Fibroblast of gingiva (primary cell): ENCODE measurements at places on chromosomes 6 and 20.

GRCh38 chr20:4883051-4883450, 118.3 kb downstream of the SLC23A2 start:
- no peak for DNase-seq

- DNase-seq = no peak
Observed at GRCh38 chr20:46998477-46999240, 104.0 kb downstream of the EYA2 start.

DNA sequence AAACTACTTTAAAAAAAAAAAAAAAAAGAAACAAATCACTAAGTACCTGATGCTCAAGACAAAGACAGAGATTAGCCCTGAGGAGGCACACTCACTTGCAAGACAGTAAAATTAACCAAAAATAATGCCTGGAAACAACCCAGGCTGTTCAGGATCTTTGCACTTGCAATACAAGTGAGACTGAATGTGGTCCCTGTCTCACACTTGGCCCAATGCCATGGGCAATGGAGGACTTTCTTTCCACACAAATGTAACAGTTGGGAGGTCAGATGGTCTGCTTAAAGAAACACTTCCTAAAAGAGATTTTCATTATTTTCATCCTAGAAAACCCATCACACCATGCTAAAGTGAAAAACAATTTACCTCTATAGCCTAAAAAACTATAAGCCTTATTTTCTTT, 16.2 kb downstream of the STAU1 start:
- DNase-seq = no peak

- peak; percentile 55 for DNase-seq
Observed at GRCh38 chr20:59495894-59496510, 108.3 kb upstream of the PHACTR3 start.

DNA sequence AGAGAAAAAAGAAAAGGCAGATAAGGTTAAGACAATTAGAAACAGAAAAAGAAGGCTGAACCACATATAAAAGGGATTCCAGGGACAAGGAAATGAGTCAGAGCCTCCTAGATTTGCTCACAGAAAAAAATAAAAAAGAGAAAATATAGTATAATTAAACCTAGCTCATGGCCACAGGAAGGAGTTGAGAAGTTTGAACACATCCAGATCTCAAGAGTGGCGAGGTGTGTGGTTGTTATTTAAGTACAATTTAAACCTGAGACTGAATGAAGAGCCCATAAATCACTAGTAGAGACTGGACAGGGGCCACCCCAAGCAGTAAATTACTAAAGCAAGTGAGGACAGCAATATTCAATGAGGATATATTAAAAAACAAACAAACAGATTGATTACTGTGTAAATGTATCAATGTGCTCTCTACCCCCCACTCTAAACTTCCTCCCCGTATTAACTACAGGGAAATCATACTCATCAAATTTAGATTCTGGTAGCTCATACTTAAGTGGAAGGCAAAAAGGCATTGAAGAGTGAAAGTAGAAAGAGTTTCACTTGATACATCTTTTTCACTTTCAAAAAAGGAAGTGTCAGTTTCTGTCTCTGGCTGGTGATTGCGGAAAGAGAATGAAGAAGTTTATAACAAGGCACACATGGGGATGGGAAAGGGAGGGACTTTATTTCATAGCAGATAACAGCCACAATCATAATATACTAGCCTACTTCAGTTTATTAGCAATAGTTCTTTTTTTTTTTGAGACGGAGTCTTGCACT, 49.3 kb upstream of the SCAF8 start:
- DNase-seq = peak; percentile 8

- DNase-seq = peak; percentile 54
Observed at GRCh38 chr20:8394308-8394945, 262.4 kb downstream of the PLCB1 start.

DNA sequence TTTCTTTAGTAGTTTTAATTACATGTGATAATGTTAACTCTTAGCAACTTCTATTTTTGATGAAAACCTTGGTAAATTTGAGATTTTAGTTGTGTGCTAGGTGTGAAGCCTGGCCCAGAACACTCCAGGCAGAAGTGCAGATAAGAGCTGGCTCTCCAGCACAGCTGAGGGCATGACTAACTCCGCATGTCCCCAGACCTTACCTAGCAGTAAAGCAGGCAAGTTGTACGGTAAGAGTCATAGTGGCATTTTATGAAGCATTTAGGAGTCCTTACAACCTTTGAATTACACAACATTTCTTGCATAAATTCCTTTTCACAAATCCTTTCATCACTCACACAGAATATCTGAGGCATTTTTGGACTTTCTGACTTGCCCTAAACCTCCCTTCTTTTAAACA, 67.2 kb downstream of the OPRM1 start:
- no peak for DNase-seq

DNA sequence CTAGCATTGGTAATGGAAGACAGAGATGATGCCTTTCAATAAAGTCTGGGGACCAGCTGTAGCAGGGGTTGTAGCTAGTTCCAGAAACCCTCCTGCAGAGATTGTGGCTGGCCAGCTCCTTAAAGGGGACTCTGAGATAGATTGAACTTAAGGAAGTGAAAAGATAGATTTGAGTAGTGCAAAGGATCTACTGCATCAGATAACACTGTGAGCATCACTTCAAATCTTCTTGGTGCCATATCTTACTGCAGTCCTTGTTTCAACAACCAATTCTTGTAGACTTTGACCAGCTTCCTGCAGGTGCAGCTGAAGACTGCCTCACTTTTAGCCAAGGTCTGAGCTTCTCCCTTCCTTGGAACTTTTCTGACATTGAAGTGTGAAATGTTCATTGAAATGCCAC, 14.8 kb upstream of the CEP162 start:
- no peak for DNase-seq

- peak; percentile 15 for DNase-seq
Observed at GRCh38 chr20:50848341-50848808, 53.5 kb downstream of the BCAS4 start.
